ENCODE measurements at places on chromosomes 13 and 19. TPM values are rescaled to one million over a fixed set of nuclear protein-coding genes. Genes with fewer than 3 reads are reported as not detected.

S1PR4 gene
- 1.5 TPM for total RNA-seq

FOXA3 gene
- total RNA-seq: 1.1 TPM

DNA sequence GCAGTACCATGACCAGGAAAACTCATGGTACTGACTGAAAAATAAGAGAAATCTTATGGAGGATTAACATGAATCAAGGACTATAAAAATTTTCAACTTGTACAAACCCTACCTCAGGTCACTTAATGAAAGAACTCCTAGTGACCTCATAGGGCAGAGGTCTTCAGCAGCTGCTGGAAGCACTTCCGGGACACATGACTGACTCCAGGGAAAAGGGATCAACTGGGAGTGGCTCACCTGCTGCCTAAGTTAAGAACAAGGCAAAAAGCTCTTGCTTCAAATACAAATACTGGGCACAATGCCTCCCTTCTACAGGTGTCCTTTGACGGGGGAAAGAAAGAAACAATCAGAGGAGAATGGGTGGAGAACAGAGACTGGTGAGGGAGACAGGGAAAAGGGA lies 18.6 kb downstream of the DOCK9 start:
- H3K27me3 ChIP-seq: no peaks in the 10 kb centered on the region
- no peak for DNase-seq
- H3K27ac ChIP-seq: no peak overlapping the region
- no peaks in the 10 kb centered on the region for H3K4me1 ChIP-seq
- H3K4me3 ChIP-seq: no peak overlapping the region

C5AR1 gene
- total RNA-seq: 1.6 TPM

DNA sequence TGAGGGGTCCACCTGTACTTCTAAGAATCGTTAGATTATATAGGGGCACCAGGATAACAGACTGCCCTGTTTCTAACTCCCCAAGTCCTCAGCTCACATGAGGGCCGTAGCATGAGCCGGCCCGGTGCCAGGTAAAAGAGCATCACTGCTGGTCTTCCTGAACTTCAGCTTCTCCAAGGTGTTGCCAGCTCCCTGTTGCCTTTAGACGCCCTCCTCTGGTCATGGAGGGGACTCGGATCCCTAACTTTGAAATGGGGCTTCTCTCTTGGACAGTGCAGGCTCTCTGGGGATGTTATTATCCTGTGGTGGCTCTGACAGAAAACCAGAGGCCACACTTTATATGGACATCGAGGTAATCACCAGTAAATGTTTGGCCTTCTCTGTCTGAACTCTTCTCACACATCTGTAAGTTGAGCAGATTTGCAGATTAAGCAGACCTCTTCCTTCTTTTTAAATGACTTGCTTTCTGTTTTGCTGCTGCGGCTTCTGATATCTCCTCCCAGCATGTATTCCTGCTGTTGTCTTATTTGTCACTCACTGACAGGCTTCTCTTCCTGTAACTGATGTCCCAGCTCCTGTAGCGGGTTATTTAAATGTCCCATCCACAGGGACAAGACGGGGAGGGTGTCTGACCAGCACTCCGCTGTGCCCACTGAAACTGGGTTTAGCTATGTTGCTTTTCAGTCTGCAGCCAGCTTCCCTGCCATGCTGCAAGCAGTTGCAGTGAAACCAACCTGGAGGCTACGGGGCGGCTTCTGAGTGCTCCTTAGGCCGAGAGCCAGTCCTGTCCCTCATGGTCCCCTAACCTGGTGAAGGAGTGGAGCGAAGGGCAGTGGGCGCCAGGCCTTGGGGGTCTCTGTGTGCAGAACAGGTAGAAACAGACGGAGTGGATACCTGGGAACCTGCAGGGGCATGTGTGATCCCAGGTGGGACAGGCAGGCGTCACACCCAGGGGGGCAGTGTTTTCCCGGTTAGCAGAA lies 39.2 kb downstream of the TSSK6 start:
- DNase-seq: no peak
- no peaks in the 10 kb centered on the region for H3K36me3 ChIP-seq
- no peak overlapping the region for H3K4me3 ChIP-seq
- no peak overlapping the region for H3K27ac ChIP-seq

CRTC1 gene
- 24.4 TPM for total RNA-seq

KLF1 gene
- total RNA-seq: not detected

- H3K4me1 ChIP-seq: no peaks in the 10 kb centered on the region
- H3K27ac ChIP-seq: no peak overlapping the region
These were observed 79.2 kb downstream of the UBL3 start for GRCh38 chr13:29771247-29771646.

STARD13 gene
- total RNA-seq: 27.4 TPM

DNA sequence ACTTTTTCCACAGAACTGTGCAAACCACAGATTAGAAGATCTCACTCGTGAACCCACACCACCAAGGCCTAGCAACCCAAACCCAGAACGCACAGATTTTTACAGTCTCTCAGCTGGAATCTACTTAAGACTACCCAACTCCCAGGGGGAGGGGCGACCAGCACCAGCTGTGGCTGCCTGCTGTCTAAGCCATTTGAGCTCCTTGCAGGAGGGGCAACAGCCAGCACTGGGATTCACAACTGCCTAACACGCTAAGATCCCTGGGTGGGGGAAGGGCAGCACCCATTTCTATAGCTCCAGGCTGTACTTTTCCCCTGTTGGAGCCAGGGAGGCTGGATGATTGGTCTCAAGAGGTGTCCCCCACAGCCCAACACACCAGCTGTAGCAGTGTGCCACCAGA lies 368.8 kb downstream of the SUCLA2 start:
- H3K4me1 ChIP-seq: no peaks in the 10 kb centered on the region
- no peaks in the 10 kb centered on the region for H3K36me3 ChIP-seq
- DNase-seq: no peak
- no peaks in the 10 kb centered on the region for H3K27me3 ChIP-seq
- H3K27ac ChIP-seq: no peak overlapping the region

DNA sequence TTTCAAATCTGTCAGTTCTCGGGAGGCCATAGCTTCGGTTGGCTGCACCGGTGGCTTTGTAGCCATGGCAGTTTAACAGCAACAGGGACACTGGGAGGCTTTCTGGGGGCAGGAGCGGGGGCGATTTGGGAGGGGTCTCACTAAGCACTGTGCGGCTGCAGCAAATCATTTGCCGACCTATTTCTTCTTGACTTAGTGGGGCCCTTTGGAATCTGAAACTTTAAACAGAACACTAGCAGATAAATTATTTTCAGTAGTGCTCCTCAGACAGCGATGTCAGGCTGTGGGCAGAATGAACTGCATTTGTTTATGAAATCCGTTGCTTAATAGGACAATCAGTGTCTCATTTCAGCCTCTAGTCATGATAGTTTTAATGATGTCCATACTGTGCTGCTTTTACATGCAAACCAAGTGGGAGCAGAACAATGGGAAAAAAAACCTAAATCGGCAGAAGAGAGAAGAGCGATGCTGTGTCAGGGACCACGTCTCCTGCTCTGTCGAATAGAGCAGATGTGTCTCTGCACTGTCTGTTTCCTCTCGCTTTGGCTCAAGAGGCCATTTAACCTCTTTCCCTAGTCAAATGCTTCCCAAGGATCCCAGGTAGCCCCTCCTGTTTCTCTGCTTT lies 211.9 kb downstream of the OLFM4 start:
- no peaks in the 10 kb centered on the region for H3K36me3 ChIP-seq
- H3K4me3 ChIP-seq: no peak overlapping the region
- H3K27ac ChIP-seq: no peak overlapping the region

DNA sequence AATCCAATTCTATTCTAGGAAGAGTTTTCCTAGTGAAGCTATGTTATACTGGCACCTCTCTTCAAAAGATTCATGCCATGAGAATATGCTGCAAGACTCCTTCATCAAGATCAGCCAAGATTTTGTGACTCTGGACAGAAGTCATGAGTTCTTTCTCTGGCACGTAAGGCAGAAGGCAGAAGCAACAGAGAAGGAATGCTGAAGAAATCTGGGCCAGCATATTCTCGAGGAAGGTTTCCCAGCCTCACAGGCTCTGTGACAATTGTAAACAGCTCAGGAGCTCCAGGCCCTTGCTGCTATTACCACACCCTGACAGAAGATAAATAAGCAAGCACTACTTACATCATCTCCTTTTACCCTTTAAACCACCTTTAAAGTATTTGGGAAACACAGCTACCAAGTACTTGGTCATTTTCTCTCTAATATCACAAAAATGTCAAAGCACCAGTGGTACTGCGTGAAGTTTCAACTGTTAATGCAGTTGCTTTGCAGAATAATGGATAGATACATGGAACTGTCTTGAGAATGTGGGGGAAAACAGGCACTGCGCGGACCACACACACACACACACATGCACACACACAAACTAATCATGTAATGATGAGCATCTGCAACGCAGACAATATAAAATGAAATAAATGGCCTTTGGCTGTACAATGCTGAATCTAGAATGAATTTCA lies 55.4 kb downstream of the INTS6 start:
- H3K36me3 ChIP-seq: no peaks in the 10 kb centered on the region
- H3K27me3 ChIP-seq: no peaks in the 10 kb centered on the region
- H3K4me1 ChIP-seq: peaks cover 3% of the 10 kb centered on the region

GRCh38 chr19:45643024-45643926 lies 4.1 kb upstream of the EML2 start:
- no peak overlapping the region for H3K27ac ChIP-seq
- H3K4me1 ChIP-seq: peaks cover 6% of the 10 kb centered on the region
- no peaks in the 10 kb centered on the region for H3K27me3 ChIP-seq
- peak; percentile 82 for DNase-seq
- no peaks in the 10 kb centered on the region for H3K36me3 ChIP-seq

NRTN gene
- 9.7 TPM for total RNA-seq

TUBA3C gene
- not detected for total RNA-seq

DNA sequence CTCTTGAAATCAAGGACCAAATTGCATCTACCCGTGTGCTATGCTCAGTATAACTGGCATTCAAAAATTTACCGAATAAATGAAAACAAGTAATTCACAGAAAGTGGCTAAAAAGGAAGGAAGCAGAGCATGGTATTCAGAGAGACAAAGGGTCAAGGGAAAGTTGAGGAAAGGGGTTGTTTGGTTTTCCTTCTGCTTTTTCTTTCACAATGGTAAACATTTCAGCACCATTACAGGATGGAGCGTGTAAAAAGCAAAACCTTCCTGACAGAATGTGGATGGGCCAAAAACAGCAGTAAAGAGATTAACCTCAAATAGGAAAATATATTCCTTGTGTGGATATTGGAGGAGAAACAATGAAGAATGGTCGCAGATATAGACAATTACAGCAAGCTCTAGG lies 14.8 kb downstream of the DIAPH3 start:
- H3K27me3 ChIP-seq: no peaks in the 10 kb centered on the region
- DNase-seq: no peak
- H3K36me3 ChIP-seq: no peaks in the 10 kb centered on the region
- no peak overlapping the region for H3K4me3 ChIP-seq

DNA sequence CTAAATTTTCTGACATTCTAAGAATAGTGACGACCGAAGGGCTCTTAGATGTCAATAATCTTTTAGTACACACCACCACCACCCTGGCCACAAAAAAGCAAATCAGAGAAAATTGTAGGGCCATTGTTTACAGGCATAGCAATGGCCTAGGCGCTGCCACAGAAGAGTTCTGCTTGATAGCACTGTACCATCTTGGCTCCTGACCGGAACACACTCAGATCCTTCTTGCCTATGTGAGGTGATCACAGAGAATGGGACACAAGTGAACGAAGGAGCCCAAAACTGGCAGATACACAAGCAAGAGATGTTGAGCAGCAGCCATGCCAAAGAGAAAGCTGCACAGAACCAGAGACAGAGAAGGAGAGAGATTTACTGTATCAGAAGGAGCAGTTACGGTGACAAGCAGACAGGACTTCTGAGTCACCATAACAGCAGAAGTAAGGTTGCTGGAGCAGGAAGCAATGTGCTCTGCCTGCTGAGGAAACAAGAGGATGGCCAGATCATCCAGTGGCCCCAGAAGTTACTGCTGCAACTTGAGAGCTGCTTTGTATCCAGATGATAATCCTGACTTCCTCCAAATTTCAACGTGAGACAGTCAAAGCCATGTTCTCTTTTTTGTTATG lies 105.2 kb downstream of the SLITRK6 start:
- DNase-seq: no peak
- H3K36me3 ChIP-seq: no peaks in the 10 kb centered on the region
- no peak overlapping the region for H3K27ac ChIP-seq
- no peaks in the 10 kb centered on the region for H3K4me1 ChIP-seq
- no peak overlapping the region for H3K4me3 ChIP-seq

DOCK9 gene
- total RNA-seq: 117 TPM

PRR36 gene
- total RNA-seq: 4.2 TPM

DNA sequence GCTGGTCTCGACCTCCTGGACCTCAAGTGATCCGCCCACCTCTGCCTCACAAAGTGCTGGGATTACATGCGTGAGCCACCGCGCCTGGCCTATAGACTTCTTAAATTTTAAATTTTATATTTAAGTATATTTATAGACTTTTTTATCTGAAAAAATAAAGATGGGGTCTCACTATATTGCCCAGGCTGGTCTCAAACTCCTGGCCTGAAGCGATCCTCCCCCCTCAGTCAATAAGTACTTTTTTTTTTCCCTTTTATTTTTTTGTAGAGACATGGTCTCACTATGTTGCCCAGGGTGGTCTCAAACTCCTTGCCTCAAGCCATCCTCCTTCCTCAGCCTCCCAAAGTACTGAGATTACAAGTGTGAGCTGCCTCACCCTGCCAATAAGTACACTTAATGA lies 1.9 kb downstream of the SERTAD1 start:
- peaks cover 8% of the 10 kb centered on the region for H3K36me3 ChIP-seq
- no peak for DNase-seq
- H3K27ac ChIP-seq: peak overlapping the region; percentile 100

SYMPK gene
- 76.4 TPM for total RNA-seq

- no peak overlapping the region for H3K4me3 ChIP-seq
- no peaks in the 10 kb centered on the region for H3K27me3 ChIP-seq
- no peak overlapping the region for H3K27ac ChIP-seq
- H3K4me1 ChIP-seq: no peaks in the 10 kb centered on the region
- no peaks in the 10 kb centered on the region for H3K36me3 ChIP-seq
These were observed 457.7 kb upstream of the SPRY2 start for GRCh38 chr13:80798576-80799133.

- no peaks in the 10 kb centered on the region for H3K27me3 ChIP-seq
- no peaks in the 10 kb centered on the region for H3K36me3 ChIP-seq
- no peaks in the 10 kb centered on the region for H3K4me1 ChIP-seq
- DNase-seq: no peak
- no peak overlapping the region for H3K4me3 ChIP-seq
These were observed 39.5 kb upstream of the HOMER3 start for GRCh38 chr19:18980432-18981020.

DNA sequence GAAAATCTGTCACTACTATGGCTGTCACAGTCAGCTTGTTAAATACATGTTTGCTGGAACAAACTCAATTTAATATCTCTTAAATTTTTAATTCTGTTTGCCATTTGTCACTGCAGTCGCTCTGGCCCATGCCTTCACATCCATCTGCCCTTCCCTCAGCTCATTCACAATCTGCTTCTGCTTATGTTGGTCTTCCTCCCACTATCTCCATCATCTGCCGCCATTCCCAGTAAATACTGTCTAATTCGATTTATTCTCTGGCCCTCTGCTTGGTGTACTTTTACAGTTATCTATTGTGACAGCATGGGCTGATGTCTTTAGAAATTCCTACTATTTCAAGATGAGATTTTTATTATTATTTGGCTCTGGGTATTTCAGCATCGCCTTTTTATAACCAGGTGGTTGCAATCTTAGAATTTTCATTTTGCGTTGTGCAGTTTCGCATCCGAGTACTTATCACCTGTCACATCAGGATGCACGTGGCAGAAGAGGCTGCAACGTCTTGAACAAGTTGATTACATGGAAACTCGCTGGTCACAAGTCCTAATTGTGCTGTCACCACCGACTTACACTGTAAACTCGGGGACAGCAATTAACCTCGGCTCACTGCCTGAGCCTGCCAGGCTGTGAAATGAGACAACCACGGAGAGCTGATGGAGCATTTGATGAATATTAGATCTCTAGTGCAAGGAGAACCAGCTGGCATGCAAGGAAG lies 158.4 kb downstream of the MYO16 start:
- H3K27ac ChIP-seq: no peak overlapping the region
- no peak overlapping the region for H3K4me3 ChIP-seq
- H3K4me1 ChIP-seq: no peaks in the 10 kb centered on the region
- no peaks in the 10 kb centered on the region for H3K36me3 ChIP-seq
- DNase-seq: no peak

PTH2 gene
- total RNA-seq: not detected
